ENCODE measurements at places on chromosomes 11 and 22.

DNA sequence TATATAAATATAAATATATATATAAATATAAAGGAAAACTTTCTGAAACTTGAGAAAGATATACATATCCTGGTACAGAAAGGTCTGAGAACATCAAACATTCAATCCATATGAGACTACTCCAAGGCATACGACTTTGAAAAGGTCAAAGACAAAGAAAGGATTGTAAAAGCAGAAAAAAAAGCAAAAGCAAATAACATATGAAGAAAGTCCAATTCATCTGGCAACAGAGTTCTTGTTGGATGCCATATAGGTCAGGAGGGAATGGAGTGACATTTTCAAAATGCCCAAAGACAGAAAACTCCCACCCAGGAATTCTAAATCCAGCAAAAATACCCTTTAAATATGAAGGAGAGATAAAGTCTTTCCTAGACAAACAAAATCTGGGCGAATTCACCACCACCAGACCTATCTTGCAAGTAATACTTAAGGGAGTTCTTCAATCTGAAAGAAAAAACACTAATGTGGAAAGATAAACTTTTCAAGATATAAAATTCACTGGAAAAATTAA is 42.3 kb upstream of the MRPL17 start:
- no peak for DNase-seq

GRCh38 chr11:113248702-113249490 is 65.5 kb upstream of the TTC12 start:
- no peak for DNase-seq

DNA sequence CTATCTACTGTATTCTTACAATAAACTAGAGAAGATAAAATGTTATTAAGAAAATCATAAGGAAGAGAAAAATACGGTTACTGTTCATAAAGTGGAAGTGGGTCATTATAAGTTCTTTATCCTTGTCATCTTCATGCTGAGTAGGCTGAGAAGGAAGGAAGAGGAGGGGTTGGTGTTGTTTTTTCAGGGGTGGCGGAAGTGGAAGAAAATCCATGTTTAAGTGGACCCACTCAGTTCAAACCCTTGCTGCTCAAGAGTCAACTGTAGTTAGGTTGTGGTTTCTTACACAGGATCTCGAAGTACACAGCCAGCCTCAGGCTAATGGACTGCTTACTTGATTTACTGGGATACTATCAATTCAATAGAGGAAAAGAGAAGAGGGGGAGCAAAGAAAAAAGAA is 63.1 kb downstream of the PIWIL4 start:
- DNase-seq = no peak

- DNase-seq = no peak
These were observed at the start of gene TMPRSS13 for GRCh38 chr11:117929142-117929915. TSS of gene TMPRSS13 (minus strand) at chr11:117929402. CDS start at chr11:117929307, 95 bp downstream.

- no peak for DNase-seq
These were observed 26.5 kb upstream of the TMA7B start for GRCh38 chr22:39933741-39934140.

All from SK-N-DZ (cell line).